NCI-H69 (cell line): ENCODE measurements at places on chromosomes 6 and 20.
A peak's percentile ranks its signal among the peaks of the same experiment; 100 is the strongest.

GRCh38 chr6:56852260-56853010 is 102.5 kb upstream of the BEND6 start:
- DNase-seq = peak; percentile 62

DNA sequence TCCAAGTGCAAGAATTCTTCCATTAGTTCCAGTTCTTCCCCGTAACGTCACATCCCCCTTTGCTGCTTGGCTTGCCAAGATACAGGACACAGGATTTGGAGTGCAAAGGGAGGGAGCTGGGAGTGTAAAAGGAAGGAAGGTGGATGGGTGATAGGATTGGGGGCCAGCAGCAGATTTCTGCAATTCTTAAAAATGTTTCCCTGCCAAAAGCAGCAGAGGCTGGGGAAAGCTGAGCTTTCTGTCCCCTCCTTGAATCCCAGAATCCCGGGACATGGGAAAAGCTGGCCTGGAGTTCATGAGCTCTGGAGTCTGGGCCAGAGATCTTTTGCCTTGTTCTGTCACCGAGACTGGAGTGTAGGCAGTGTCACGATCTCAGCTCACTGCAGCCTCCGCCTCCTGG is 60.0 kb upstream of the EPB41L1 start:
- DNase-seq = peak; percentile 15

- no peak for DNase-seq
Measured at GRCh38 chr20:58997141-58997770, 9.8 kb downstream of the CTSZ start.

DNA sequence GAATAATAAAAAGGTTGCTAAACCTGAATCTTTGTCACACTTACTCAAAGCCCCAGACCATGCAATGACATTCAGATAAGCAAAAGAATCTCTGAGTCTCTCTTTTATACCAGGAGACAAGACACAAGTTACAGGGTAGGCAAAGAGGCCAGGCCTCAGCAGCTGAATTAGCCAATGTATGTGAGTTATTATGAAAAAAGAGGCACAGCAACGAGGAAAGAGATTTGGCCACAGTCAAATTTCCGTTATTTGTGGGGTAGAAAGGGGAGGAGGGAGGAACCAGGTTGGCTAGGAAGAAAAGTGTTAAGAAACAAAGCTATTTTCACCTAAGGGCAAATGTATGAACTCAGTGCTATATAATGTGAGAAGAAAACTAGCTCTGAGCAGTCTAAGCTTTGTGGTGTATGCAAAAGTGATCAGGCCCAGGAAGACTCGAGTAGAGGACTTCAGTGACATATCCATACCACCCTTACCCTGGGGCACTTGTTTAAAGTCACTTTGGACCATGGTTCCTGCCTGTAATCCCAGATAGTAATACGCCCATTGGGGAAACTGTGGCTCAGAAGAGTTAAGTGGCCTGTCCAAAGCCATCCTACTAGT is 19.1 kb downstream of the IPCEF1 start:
- DNase-seq = no peak

GRCh38 chr6:142462260-142462659 is 160.5 kb downstream of the ADGRG6 start:
- no peak for DNase-seq

- DNase-seq = no peak
Measured at GRCh38 chr6:106275692-106276091, 49.9 kb downstream of the ATG5 start.

DNA sequence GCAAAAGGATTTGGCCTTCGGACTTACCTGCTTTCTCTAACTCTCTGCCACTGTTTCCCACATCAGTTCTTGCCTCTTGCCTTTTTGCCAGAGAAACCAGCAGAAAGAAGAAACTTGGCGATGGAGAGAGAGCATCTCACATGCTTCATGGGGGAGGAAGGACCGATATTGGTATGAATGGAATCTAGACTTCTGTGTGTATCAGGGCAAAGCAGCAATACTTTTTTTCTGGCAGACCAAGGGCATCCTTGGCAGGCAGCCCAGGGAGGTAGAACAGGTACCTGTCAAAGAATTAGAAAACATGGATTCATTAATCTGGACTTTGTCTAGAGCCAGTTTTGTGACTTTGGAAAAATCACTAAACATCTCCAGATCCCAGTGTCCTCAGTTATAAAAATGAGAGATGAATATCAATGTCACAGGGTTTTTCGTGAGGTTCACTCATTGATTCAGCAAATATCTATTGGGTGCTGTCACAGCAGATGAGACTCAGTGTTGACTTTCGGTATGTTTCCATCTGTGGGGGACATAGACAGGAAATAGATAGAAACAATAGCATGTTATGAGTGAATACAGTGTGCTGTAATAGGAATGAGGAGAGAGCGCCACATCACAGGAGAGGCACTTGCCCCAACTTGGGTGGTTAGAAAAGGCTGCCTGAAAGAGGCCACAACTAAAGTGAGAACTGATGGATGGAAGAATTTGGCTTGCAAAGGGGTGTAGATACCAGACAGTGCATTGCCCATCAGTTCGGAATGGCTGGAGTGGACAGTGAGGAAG is 114.1 kb downstream of the CD83 start:
- DNase-seq = no peak

DNA sequence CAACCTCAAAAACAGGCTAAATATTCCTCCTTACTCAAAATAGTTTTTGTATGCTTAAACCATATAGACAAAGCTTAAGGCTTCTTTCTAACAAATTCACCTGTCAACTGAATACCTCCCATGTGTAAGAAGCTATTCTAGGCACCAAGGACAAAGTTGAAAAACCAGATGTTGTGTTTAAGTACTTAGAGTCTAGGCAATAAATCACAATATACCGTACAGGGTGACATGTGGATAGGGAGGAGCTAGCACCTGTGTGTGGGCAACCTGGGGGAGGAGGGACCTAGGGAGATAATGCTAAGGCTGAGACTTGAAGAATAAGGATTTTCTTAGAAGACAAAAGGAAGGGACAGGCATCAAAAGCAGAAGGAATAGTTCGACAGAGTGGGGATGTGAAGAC is 123.5 kb downstream of the LMBRD1 start:
- DNase-seq = peak; percentile 37

DNA sequence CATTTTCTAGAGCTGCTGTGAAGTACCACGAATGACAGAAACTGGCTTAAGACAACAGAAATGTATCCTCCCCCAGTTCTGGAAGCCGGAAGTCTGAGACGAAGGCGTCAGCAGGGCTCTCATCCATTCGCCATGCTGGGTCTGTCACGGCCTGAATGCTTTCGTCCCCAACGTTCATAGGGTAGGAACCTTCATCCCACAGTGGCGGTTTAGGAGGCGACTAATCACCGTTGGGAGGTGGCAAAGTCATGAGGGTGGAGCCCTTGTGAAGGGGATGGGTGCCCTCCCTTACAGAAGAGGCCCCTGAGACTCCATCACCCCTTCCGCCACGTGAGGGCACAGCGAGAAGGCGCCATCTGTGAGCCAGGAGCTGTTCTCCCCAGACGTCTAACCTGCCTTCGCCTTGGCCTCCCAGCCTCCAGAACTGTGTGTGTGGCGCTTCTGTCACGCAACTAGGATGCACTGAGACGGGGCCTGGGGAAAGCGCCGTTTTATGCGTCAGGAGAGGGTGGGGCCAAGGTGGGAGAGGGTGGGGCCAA is 250.3 kb downstream of the TTLL2 start:
- no peak for DNase-seq

DNA sequence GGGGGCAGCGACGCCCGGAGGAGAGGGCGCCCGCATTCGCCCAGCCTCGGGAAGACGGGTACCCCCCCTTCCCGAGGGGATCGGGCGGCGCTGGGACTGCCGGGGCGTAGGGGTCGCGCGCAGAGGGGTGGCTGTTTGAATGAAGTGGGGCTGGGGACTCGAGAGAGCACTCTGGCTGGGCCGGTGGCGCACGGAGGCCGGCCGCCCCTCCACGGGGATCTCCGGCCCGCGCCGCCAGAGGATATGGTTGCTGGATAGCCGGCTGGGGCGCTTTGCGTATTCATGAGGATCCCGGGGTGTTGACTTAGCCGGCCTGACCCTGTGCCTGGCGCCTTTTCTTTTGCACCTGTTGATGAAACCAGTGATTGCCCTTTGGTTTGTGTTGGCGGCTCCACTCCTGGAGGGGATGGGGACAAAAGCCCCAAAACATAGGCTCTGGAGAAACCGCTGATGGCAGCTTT is 469 bp downstream of the SYNJ2 start:
- DNase-seq = peak; percentile 79

DNA sequence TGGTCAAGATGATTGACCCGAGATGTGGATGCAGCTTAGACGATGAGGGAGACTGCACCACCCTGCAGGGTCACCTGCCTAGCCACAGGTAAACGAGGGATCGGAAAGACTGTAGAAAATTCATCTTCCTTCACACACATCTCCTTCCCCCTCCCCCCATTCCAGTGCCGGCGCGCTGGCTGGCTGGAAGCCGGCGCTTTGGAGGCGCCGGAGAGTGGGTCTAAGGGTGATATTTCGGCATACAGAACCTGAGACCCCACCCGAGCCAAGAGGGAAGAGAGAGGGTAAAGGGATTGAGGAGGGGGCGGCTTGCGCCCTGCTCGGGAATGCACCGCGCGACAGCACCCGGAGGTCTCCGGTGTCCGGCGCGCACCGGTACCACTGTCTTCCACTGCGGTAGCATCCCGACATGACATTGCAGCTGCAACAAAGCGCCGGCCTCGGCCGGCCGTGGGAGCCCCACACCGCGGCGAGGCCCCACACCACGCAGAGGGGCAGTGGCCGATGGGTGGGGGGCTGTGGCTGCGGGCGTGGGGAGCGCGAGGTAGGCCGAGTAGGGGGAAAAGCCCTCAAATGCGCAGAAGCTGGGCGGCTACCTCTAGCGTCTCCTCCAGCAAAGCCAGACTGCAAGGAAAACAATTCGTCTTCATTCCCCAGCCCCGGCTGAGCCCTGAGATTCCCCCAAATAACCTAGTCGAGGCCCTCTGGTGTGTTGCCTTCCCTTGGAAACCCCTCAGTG is 984 bp downstream of the TNFRSF21 start:
- DNase-seq = peak; percentile 77

DNA sequence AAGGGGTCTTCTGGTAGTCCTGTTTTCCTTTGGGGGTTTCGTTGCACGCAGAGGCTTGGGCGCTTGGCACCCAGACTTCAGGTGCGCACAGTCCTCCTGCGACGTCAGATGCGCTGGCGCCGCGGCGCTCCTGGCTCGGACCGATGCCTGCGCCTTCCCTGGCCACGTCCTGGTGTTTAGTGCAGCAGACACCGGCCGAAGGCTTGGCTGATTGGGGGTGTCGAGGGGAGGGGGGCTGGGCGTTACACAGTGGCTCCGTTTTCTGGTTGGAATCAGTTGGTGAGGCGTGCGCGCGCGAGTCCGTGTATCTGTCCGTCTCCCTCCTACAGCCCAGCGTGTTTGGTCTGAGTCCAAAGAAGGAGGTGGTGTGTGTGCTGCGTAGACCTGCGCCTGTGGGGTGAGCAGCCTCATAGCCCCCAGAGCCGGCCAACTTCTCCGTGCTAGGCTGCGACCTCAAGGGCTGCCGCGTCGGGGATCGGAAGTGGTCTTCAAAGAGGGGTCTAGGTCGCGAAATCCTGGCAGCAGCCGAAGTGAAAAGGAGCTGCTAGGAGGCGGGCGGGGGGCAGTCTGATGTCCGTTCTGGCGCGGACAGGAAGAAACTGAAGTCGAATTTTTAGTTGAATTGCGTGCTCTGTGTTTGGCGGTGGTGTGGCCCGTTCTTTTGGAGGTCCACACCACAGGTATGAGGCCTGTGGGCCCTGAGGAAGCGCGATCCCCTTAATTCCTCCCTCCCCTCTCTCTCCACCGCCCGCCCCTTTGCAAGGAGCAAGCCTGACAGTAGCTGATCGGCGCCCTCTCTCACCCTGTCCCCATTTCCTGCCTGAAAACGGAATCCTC is 1.5 kb downstream of the SYNDIG1 start:
- DNase-seq = peak; percentile 46

DNA sequence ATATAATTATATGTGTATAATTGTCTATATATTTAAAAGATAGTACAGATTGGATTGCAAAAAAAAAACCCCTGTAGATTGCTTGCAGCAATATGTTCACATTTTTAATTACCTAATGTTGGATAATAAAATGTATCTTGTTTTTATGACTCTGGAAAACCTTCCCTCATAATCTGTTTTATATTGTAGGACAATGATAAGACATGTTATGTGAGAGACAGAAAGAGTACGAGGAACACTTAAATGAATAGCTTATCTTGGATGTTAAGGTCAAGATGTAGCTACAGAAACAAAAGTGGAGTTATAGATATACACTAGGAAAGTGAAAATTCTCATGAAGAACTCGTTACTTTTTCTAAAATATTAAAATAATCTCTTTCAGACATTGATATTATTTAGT is 691.6 kb upstream of the IMPG1 start:
- DNase-seq = no peak

DNA sequence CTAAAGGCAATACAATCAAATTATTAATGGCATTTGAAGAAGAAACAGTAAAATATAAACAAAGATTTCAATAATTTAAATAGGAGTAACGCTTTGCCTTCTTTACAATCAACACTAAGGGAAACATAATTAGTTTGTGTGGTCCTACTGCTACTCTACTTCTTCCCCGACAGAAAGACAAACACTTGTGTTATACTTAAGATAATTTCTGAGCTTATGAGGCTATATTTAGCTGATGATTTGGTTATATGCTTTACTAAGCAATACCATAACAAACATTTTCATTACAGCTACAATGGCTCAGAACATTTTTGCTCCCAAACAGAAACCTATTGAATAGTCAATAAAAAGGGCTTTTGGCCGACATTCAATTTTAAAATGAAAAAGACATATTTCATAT is 1217.2 kb upstream of the GJE1 start:
- peak; percentile 44 for DNase-seq

DNA sequence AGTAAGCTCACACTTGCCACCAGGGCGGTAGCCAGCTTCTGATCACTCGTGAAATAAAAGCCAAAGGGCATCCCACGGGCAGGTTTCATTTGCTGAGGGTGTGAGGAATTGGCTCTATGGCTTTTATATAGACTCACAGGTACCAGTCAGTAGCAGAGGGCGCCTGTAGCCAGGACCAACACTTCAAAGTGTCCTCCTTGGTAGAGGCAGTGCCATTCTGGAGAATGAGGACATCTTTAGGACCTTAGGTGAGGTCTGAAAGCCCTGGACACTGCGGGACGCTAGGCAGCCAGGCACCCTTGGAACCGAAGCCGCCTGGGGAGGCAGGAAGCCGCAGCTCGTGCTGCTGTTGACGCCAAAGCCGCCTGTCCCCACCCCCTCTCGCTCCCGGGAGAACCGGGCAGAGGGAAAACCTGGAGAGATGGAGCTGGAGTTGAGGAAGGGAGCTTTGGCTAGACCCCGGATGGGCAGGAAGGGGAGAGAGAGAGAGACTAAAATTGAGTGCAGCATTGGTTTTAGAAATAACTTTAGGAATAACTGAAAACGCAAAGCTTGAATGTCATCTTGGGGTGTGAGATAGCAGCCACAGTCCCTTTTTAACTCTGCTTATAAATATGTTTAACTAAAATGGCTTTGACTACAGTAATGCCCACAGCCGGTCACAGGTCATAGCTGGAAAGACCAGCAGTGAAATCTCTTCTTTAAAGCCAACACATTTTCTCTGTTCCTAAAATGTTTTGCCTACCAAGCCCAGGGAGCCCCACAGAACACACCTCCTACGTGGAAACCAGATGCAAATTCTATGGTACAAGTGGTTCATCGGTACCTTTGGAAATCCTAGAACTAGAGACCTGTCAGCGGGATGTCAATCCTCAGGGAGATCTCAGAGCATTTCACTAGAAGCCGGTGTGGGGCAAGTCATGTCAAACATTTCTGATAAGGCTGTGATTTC is 128.5 kb upstream of the CDYL start:
- peak; percentile 89 for DNase-seq

GRCh38 chr6:52221302-52221701 is 23.0 kb downstream of the IL17F start:
- DNase-seq = no peak
